ENCODE measurements at places on chromosomes 1 and 21.
A peak's percentile ranks its signal among the peaks of the same experiment; 100 is the strongest.

GRCh38 chr1:89697383-89697782 is 64.5 kb downstream of the LRRC8C start:
- no peak for DNase-seq

- peak; percentile 62 for DNase-seq
Observed at GRCh38 chr1:39103328-39104157, 77.4 kb downstream of the NDUFS5 start.

DNA sequence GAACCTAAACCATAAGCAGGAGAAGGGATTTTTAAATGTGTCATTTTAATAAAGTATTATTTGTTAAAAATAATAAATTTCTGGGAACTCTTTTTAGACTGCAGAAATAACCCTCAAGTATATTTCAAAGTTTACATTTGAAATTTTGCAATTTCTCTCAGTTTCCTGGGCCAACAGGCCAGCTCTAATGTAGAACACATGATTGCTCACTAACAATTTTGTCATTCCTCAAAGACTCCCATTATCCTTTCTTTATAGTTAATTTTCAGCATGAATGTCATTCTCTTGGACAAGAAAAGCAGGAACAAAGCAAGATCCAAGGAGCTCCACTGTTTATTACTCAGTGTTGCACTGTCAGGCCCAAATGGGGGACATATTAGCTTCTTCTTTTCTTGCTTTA is 119.4 kb upstream of the VANGL1 start:
- no peak for DNase-seq

DNA sequence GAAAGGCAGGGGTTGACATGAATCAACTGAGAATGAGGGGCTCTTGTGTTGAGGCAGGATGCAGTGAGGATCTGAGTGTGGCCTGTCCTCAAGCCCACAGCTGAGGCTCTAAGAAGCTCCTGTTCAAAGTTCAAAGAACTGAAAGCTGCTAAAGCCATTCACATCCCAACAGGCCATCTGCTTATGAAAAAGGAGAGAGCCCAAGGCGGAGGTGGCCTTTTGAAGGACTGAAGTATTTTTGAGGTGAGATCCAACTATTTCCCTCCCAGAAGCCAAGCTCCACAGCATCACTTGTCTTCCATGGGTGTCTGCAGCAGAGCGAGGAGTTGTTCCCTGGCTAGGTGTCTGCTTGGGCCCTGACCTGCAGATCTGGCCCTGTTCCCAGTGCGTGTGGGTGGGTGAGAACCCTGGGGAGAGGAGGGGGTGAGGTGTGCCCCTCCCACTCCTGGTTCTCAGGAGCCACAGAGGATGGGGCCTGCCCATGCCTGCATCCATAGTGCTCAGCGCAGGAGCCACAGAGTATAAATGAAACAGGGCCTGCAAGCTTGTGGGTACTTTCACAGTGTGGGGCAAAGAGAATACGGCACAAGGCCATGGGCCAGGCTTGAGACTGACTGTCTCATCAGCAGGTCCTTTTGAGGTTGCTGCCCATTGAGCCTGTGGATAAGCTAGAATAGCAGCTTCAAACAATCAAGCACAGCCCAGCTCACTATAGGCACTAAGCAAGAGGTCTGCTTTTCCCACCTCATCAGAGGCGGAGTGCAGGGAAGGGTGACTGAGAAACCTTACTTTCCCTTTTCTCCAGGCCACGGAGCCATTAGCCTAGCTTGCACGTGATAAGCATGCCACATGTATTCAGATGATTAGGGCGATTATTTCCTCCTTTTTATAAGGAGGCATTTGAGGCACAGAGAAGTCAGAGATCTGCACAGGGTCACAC is 15.7 kb downstream of the REG4 start:
- DNase-seq, result no peak

DNA sequence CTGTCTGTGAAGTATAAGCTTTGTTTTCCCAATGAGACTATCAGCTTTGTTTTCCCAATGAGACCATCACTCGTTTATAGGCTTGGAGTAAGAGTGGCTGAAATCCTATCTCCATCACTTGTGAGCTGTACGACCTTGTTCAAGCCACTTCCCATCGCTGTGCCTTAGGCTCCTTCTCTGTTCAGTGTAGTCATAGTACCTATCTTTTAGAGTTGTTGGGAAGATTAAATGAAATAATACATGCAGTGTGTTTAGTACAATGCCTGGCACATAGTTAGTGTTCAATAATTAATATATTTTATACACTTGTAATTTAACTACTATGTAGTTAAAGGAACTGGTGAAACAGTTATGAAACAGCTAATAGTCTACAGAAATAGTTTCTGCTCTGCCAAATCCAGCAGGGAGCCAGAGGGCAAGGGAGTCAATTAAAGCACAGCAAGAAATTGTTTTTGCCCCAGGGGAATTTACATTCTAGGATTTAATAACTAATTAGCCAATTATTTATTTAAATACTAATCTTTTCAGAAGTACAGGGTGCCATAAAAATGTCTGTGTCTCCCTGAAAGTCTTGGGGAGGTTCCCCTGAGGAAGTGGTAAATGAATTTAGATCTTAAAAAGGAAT is 139.3 kb upstream of the HMCN1 start:
- DNase-seq, result no peak

GRCh38 chr1:111961016-111961415 is 28.5 kb downstream of the KCND3 start:
- DNase-seq, result no peak

DNA sequence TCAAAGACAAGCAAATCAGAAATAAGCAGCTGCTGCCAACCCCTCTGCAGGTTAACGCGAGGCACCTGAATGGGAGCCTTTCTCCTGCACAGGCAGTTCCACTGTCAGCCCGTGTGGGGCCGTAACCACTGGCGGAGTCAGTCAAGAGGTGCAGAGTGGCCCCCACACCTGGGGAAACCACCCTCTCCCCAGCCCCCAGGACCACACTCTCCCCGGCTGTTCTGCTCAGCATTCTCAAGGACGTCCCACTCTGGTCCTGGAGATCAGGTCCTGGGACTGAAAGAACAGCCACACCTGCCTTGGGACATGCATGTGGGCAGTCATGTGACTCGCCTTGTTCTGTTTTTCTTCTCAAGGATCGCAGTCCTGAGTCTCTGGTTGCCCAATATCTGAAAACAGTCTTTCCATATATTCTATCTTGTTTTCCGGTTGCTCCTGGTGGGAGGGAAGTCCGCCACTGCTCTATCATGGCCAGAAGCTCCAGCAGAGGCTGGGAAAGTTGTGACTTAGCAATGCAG is 252.5 kb downstream of the PTPRU start:
- DNase-seq, result no peak

DNA sequence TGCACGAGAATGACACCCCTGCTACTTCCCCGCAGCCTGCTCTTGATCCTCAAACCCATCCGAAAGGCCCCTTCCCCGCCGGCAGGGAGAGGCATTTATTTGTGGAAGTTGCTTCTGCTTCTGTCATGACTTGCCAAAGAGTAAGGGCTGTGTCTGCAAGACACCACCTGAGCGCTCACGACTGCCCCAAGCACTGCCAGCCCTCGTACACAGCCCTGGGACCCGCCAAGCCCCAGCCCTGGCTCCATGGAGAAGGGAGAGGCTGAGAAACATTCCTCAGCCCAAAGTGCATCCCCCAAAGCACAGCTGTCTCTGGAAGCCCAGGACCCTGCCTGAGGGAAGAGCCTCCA is 6.3 kb upstream of the TPRG1L start:
- DNase-seq, result no peak

DNA sequence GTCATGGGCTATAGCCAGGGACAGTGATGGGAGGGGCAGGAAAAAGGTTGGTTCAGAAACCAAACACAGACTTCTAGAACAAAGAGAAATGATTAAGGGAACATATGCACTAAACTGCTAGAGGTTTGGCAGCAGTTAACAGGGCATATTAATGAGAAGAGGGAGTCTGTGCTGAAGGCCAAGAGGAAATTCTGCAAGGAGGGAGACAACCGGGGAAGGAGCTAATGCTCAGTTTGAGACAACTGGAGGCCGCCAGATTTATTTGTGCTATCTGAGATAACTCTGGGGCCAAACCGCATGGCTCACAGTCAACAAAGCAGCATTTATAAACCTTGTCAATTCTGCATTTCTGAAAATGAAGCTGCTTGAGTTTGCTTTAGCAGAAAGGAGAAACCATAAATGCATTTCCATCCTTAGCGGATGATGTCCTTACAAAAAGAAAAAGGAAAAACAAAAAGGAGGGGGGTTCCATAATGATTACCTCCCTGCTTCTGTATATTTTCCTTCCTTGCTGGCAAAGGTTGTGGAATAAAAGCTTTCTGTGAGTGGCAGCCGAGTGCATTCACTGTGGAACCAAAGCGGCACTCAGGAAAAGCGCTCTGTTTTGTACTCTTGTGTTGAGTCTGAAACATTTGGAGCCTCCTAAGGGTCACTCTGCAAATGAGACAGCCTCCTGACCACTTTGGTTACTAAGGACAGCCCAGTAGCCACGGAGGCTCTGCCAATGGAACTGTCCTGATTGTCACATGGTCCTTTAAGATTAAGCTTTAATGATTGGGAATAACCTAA is 70.3 kb downstream of the SIM2 start:
- no peak for DNase-seq

GRCh38 chr1:11929849-11930248 is 3.6 kb upstream of the KIAA2013 start:
- peak; percentile 19 for DNase-seq

DNA sequence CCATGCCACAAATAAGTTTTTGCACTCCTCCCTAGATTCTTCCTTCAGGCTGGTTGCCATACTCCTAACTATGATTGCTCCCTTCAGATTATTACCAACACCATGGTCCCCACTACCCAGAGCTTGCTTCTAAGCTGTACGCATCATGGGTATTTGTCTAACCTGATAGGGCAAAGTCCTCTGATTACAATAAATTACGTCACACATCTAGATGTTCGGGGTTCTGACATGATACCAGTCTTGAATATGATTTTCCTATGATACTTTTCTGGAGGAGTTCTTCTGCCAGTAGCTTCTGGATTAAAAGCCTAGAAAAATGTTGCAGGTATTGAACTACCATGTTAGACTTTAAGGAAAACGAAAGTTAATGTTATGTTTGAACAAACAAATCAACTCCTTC is 67.2 kb downstream of the NUF2 start:
- no peak for DNase-seq

DNA sequence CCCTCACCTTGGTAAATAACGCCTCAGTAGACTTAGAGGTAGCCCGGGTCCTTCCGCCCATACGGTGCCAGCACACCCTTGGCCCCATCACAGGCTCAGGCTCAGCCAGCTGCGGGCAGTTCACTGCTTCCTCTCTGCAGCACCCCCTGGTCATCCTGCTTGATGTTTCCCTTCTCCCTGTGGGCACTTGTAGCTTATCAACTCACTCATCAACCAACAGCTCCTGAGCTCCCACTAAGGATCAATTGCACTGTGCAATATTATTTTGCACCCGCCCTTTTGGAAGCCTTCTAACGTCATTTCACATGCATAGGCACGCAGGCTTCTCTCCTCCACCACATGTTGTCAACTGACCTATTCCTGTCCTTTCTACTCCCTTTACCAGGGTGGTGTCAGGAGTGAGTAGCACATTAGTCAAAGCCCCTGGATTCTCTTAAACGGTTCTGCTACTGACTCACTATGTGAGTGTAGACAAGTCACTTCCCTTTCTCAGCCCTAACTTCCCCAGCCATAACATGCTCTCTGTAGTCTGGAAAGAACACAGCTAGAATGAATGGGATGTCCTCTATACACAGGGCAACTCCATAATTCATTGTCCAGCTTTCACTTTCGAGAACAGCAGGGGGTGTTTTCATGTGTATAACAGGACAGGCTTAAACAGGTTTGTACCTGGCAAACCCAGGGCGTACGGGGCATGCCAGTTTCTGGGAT is 47.1 kb upstream of the IRF2BP2 start:
- DNase-seq, result peak; percentile 97

DNA sequence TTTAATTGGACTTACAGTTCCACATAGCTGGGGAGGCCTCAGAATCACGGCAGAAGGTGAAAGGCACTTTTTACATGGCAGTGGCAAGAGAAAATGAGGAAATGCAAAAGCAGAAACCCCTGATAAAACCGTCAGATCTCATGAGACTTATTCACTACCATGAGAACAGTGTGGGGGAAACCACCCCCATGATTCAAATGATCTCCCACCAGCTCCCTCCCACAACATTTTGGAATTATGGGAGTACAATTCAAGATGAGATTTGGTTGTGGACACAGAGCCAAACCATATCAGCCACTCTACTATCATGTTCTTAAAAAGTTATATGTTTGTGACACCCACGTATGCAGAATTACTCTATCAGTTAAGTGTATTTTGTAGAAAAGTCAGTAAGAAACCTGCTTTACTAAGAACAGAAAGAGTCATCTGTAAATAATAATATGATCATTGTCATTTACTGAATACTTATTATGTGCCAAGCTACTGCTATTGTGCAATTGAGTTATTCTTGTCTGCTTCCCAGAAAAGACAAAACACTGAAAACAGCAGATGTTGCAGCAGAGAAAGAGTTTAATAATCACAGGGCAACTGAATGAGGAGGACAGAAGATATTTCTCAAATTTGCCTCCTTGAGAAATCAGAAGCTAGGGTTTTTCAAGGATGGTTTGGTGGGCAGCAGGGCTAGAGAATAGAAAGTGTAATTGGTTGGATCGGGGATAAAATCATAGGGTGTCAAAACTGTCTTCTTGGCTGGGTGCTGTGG is 207.7 kb upstream of the FGGY start:
- peak; percentile 30 for DNase-seq

- DNase-seq, result no peak
Observed at GRCh38 chr1:8223526-8223925, 94.4 kb upstream of the SLC45A1 start.

- peak; percentile 78 for DNase-seq
Observed at GRCh38 chr1:184388319-184388889, 1.6 kb downstream of the C1orf21 start.

GRCh38 chr21:26070822-26071425 is 99.6 kb downstream of the APP start:
- DNase-seq, result peak; percentile 22

- DNase-seq, result no peak
Observed at GRCh38 chr1:15348648-15349047, 61.0 kb upstream of the EFHD2 start.

GRCh38 chr1:175572932-175573868 is 170.2 kb downstream of the TNR start:
- DNase-seq, result peak; percentile 6

DNA sequence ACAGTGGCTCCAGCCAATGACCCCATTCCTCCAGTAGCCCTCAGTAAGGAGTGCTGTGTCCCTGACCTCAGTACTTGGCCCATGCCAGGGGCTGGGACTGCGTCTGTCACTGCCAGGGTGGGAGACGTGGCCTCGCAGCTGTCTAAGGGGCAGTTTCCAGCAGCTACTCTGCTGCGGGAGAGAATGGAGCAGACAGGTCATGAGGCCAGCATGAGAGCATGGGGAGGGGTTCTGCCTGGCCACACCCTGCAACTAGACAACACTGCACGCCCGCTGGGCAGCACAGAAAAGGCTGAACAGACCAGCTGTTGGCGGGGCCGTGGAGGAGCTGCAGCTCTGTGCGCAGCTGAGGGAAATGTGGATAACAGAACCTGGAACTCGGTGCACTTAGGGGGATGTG is 91.6 kb upstream of the COL6A1 start:
- DNase-seq, result no peak

GRCh38 chr1:159113596-159114433 is 37.2 kb upstream of the AIM2 start:
- DNase-seq, result peak; percentile 91

- DNase-seq, result peak; percentile 71
Observed at GRCh38 chr1:51473331-51474115, 45.5 kb downstream of the EPS15 start.

Measured in suppressor macrophage treated with lipopolysaccharide for 1 hour (primary cell).